ENCODE measurements at places on chromosomes 13 and 19.

DNA sequence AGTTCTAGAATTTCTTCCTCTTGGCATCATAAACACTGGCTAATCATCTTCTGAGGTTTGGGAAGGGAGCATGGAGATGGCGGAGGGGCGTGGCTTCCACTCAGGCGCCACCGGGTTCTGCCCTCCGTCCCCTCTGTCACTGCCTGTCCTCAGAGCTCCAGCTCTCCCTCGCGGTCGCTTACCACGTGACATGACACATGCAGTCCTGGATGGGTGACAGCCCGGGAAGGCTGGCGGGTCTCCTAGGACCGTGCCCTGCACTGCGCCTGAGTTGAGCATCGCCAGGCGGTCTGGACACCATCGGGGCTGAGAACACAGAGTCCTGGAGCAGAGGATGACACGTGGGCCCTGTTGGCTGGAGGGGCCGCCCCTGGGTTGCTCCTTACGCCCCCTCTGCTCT is 123.3 kb downstream of the RAB20 start:
- DNase-seq, result no peak

DNA sequence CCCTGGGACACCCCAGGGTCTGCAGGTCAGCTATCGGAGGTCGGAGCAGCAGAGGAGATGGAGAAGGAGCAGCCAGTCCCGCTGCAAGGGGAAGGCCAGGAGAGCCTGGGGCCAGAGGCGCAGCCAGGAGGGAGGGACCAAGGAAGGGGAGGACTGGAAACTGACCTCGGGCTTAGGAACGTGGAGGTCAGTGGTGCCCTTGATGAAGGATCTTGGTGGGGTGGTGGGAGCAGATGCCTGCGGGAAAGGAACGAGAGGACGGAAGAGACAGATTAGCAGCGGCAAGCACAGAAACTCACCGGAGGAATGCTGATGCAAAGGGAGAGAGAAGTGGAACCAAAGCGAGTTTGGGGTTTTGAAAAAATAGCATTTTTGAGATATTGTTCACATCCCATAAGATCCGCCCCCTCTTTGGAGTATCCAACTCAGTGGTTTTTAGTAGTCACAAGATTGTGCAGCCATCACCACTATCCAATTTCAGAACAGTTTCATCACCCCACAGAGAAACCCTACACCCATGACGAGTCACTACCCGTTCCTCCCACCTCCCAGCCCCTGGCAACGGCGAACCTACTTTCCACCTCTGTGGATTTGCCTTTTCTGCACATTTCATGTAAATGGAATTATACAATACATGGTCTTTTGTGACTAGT is 22.1 kb downstream of the PLEKHF1 start:
- DNase-seq, result no peak

DNA sequence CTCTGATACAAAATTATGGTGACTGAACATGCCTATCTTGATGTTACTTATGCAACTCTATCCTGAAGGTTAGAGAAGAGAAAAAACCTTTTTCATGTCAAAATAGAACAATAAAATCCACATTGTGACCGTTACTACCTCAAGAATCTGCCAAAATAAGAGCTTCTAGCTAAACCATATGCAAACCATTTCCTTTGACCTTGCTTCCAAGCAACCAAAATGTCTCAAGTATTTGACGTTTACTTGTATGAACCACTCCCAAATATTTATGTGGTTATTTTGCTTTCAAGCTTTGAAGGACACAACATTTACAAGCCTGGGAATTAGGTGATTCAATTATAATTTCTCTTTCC is 13.9 kb downstream of the FOXO1 start:
- DNase-seq, result no peak

- no peak for DNase-seq
Observed at GRCh38 chr13:67052550-67053490, 177.3 kb downstream of the PCDH9 start.

DNA sequence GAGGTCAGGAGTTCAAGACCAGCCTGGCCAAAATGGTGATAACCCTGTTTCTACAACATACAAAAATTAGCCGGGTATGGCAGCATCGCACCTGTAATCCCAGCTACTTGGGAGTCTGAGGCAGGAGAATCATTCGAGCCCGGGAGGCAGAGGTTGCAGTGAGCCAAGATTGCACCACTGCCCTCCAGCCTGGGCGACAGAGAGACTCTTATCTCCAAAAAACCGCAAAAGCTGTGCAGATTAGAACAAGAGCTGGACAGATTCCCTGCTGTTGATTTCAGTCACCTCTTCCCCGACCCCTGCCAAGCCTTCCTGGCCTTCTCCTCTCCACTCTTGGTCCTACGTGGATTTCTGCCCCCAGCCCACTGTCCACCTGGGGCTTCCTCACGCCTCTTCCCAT is 8.3 kb downstream of the CAMSAP3 start:
- no peak for DNase-seq

- DNase-seq, result no peak
Observed at GRCh38 chr19:31541396-31541795, 192.2 kb upstream of the TSHZ3 start.

DNA sequence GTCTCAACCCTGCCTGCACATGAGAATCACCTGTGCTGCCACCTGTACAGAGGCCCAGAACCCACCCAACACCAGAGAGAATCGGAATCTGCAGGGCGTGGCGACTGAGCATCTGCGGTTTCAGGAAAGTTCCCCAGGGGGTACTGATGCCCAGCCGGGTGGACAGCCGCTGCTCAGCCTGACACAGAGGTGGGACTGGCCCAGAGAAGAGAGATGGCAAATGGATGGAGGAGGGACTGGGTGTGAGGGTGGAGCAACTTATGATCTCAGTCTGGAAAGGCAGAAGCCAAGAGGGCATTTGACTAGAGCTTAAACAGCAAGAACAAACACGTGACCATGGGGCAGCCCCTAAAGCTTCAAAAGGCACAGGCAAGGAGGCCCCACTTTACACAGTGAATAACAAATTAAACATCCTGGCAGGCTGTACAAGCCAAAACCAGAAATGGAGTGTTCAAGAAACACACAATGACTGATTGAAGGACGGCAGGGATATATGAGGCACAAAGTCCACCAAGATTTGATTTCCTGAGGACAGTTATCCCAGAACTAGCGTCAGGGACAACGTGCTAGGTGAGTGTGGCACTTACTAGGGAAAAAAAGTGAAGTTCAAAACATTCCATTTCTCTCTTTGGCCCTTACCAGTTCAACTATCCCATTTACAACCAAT is 3.1 kb downstream of the RANBP3 start:
- no peak for DNase-seq

DNA sequence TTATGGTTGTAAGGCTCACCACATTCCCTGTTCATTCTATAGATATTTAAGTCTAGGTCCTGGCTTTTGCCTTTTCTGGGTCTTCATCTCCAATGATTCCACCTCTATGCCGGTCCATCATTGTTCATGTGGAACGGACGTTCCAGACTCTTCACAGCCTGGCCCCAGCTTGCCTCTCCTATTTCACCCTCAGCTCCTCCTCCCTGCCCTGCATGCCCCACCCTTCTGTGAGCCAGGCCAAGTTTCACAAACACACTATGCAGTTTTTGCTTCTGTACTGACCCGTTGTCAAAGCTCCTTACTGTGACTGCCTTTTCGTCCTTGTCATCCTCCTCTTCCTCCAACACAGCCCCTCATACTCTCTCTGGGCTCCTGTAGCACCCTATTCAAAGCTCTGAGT is 31.3 kb downstream of the TEX26 start:
- DNase-seq, result no peak

DNA sequence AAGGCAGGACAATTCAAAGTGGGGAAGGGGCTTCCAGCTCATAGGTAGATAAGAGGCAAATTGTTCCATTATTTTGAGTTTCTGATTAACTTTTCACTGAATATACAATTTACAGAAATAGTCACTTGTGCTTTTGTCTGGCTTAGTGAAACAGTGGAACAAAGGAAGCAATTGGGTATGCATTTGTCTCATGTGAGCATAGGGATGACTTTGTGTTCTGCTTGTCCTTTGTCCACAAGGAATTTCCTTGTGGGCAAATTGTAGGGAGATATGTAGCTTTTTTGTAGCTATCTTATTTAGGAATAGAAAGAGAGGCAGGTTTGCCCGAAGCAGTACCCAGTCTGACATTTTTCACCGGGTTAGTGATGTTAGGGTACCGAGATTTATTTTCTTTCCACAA is 1224.8 kb downstream of the SLITRK1 start:
- no peak for DNase-seq

DNA sequence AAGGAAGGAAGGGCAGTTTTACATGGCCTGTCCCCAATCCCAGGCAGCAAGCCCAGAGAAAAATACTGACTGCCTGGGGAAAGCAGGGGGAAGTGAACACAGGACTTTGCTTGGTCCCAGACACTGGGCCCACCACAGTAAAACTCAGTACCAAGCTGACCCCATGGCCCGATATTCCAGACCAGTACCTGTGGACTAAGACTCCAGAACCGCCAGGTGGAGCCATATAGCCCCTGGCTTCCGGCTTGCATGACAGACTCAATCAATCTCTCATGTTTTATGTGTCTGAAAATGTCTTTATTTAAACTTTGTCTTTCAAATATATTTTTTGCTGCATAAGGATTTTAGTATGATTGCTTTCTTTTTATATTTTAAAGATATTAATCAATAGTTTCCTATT is 767.9 kb upstream of the SLITRK6 start:
- DNase-seq, result no peak

DNA sequence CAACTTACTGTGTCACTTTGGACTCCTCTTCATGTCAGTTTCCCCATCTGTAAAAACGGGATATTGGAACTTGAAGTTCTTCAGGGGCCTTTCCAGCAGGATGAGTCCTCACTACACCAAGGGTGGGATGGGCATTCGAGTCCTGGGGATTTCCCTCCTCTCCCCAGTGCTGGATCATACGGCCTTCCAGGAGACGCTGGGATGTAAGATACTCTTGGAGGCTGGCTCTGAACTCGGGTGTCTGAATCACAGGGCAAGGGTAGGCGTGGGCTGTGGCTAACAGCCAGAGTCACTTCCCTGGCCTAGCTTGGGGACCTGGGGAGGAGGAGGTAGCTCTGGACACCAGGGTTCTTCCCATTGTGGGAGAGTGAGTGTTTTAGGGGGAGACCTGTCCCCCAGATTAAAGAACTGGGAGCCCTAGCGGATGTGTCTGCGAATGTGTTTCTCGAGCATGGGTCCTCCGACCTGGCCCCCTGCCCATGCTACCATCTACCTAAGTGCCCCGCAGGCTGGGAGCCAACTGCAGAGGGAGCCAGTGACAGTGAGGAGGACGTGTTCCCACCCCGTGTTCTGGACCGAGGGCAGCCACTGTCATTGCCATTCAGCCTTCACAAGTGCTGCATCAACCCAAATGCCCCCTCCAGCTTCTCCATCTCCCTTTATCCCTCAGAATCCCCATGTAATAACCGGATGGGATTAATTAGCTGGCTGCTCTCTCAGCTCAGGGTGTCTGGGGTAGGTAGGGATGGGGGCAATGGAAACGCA is 2.4 kb upstream of the CYTH2 start:
- no peak for DNase-seq

- DNase-seq, result no peak
Observed at GRCh38 chr19:52494518-52494917, 33.0 kb upstream of the ZNF808 start.

GRCh38 chr13:113989585-113990300 is 15.9 kb upstream of the C13orf46 start:
- DNase-seq, result no peak

- no peak for DNase-seq
Observed at GRCh38 chr19:55312621-55313512, 12.3 kb downstream of the TMEM150B start.

GRCh38 chr13:46086985-46087384 is 17.8 kb downstream of the CPB2 start:
- DNase-seq, result no peak

GRCh38 chr13:93620181-93620765 is 393.7 kb downstream of the GPC6 start:
- no peak for DNase-seq

DNA sequence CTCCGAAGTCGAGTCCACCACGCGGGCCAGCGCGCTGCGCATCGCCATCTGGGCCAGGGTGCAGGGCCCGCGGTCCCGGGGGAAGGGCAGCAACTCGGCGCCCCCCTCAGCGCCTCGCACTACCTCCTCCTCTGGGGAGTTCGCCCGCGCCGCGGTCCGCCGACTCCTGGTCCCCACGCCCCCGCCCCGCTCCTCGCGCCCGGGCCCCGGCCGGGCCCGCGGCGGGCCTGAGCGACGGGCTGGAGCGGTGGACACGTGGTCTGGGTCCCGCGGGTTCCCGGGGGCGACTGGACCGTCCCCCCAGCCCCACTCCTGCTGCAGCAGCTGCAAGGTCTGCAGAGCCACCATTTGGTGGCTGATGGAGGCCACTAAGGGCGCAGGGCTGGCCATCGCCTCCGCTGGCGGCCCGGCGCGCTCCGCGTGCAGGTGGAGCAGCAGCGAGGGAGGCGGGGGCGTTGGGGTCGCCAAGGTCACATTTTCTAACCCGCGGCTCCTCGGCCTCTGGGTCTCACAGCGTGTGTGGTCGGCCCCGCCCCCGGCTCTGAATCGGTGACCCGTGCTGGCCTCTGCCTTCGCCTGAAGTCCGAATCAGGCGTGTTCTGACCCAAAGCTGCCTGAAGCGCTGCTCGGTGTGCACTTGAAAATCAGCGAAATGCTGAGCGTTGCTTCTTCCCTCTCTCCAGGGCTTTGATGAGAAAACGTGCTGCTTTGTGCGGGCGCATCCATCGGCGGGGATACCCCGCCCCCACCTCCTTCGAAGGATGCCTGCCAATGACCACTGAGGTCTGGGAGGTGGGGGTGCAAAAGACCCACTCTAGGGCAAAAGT is at the start of gene DLEU7:
DLEU7 (minus strand) TSS at position 436 of the 827 bp plus-strand sequence; CDS start at position 390, 46 bp downstream.
- DNase-seq, result no peak

DNA sequence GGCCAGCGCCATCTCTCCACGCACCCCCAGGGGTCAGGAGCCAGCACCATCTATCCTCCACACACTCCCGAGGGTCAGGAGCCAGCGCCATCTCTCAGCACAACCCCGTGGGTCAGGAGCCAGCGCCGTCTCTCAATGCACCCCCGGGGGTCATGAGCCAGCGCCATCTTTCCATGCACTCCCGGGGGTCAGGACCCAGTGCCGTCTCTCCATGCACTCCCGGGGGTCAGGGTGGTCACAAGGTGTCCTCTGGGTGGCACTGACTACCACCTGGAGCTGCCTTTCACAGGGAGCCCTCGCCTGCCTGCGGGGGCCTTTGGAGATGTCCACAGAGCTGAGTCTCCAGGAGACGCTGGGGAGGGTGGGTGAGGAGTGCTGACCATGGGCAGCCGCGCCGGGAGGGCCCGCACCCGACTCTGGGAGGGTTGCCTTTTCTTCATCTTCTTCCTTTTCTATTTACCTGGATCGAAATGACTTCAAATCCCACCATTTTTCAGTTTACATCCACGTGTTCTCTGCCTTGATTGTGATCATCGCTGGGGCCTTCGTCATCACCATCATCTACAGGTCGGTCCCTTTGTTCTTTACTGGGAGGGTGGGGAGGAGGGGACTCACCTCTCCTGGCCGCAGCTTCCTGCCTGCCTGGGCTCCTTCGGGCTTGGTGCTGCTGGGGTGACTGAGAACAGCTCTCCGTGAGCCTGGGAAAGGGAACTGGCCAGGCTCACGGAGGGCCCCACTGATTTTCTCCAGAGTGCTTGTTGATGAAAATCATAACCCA is 19.1 kb downstream of the TEX29 start:
- DNase-seq, result no peak

DNA sequence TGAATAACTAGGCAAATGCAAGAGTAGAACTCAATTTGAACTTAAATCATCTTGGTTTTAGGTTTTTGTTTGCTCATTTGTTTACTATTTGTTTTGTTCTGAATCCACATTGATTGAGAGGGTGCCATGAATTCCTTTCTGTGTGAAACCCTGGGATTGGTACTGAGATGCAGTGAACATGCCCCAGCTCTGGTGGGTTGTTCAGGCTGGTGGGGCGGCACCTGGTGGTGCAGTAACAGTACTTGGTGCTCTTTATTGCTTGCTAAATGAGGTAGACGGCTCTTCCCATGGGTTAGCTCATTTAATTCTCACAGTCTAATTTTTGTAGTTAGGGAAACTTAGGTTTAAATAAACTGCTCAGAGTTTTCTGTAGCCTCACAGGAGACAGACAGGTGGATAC is 48.4 kb downstream of the WASF3 start:
- no peak for DNase-seq
